ENCODE measurements at places on chromosomes 16 and 17.

DNA sequence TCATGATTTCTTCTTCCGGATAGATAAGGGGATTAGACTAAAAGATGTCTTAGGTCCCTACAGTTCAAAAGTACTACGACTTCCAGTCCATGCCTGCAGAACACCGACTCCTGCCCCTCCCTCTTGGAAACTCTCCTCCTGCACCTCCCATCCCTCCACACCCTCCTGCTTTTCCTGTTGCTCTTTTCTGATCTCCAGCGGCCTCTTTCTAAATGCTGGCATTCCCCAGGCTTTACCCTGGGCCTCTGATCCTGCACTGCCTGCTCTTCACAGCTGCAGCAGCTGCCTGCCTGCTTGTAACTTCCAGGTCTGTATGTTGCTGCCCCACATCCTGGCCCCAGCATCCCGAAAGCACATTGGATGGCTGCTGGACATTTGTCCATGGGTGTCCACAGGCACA lies 154.2 kb downstream of the KCNJ12 start:
- DNase-seq: no peak

- no peak for DNase-seq
These were observed 16.3 kb upstream of the BCAR1 start for GRCh38 chr16:75267631-75268264.

DNA sequence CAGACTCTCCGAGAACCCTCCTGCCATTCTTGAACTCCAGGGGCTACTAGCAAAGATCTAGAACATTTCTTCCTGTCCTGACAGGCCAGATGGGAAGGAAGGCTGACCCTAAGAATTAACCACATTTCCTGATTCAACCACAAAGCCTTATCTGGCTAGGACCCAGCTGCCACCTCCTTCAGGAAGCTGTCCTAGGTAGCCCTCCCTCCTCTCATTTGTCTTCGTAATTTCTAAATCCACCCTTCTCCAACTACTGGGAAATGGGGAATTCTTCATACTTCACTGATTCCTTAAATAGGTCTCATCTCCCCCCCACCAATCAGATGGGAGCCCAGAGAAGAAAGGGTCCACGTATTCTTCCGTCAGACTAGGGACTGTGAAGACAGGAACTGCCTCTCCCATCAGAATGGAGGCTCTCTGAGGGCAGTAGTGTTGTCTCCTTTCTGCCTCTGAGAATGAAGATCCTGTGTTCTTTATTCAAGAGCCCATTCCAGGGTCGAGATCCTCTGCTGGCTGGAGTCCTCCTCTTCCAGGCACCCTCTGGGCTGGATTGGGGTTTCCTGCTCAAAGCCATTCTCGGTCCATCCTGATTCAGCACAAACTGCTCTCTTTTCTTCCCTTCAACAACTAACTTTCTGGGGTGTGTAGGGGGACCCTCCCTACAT lies 2.1 kb downstream of the SAMD14 start:
- DNase-seq: no peak

DNA sequence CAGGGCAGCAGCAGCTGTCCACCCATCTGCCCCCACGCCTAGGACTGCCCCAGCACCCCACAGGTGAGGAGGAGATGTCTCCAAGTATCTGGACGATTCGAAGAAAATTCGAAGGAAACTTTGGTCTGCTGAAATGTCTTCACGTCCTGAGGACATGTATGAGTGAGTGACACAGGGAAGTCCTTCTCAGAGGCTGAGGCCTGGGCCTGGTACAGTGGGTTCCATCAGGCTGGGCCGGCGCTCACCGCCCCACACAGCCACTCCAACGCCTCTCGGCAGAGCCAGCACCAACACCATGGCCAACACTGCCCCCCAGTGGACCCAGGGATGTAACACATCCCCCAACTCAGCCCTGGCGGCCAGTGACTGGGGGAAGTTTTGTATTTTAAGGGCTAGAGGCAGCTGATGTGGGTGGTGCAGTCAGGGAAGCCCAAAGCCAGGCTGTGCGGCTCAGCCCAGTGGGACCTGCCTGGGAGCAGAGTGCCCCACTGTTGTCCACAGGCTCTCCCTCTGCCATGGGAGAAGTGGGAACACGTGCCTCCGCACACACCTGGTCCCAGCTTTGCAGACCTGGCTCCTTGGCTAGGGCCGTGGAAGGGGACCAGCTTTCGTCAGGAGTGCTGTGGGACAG lies 55.8 kb upstream of the FASN start:
- peak; percentile 83 for DNase-seq

DNA sequence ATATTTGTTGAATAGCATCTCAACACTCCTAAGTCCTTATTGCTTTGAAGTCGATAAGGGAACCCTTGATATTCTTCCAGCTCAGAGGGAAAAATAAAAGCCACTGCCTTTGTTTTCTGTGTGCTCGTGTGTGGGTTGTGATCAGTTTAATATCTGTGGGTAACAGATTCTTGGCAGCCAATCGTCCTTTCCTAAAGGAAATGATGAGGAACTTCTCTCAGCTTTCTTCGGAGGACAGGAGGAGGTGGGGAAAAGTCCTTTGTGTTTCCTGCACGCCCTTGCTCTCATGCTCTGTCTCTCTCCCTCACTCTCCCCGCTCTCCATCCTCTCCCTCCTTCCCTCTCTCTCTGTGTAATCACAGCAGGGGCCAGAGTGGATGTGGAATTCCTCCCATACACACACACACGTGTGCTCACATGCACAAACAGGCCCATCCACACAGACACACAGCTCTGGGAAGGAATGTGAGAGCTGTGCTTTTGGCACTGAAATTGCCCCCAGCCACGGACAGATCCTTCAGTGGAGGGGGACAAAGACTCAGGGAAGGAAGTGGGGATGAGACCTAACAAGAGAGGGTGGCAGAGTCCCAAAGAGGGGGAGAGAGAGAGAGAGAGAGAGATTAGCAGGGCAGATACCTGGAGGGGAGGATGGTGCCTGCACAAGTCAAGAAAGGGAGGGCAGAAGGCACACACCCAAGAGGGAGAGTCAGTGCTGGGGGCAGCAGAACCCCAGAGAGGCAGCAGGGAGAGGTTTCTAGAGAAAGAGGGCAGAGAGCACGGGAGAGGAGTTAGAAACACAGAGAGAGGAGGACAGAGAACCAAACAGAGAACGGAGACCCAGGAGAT lies 83.5 kb upstream of the PLCG2 start:
- no peak for DNase-seq

DNA sequence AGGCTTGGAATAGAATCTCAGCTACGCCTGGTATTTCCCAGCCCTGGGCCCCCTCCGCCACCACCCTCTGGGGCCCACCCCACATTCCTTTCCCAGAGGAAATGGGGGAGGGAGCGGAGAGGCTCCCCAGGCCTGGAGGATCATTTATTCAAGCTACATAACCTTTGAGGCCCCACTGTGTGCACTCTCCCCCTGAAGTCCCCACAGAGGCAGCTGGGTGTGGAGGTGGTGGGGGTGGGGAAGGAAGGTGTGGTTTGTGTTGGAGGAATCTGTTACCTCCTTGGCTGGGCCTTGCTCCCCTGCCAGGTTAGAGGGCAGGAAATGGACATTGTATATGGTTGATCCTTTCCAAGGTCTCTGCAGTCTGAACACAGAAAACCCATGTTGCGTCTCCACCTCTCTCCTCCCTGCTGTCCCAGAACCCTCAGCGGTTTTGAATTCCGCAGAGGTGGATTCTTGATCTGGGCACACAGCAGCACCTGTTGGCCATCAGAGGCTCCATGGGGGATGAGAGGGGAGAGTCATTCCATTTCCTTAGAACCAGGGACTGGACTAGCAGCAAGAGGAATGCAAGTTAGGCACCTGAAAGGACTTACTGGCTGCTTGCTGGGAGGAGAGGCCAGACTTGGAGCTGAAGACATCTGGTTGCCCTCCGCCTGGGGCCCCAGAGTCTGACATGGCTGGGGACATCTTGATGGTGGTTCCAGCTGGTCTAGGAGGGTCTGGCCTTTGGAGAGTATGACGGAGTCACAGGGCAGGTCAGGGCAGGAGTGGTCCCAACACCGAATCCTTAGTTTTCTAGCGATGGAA lies 23.0 kb downstream of the ARHGAP23 start:
- no peak for DNase-seq

GRCh38 chr17:3827124-3827773 lies 18.8 kb downstream of the NCBP3 start:
- peak; percentile 59 for DNase-seq

DNA sequence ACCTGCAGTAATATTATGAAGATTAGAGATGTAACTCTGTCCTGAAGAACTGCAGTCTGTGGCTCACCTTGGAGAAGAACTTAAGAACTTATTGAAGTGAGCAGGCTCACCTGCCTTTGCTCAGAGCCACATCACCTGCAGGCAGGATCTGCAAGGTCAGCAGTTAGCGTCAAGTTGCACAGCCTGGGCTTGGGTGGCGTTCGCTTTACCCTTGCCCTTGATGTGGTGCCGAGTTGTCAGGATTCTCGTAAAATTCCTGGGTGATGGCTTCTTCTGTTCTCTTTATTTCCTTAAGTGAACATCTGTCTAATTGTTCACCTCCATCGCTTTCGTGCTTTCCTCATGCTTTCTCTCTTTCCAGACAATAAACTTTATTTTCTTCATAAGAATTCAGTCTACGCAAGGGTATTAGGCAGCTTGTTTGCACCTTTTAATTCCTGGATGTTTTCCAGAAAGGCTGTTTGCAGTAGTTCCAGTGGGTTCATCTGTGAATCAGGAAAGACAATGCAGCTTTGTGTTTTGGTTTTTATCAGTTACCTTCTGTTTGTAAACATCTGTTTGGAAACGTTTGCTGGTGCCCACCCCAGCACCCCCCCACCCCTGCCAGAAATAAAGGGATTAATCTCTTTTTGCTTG lies 254.3 kb downstream of the WWOX start:
- no peak for DNase-seq

- no peak for DNase-seq
These were observed 19.9 kb upstream of the OSGIN1 start for GRCh38 chr16:83932955-83933673.

- DNase-seq: no peak
These were observed 11.9 kb downstream of the TMEM170A start for GRCh38 chr16:75452464-75453190.

- DNase-seq: peak; percentile 83
These were observed 408 bp upstream of the KPNA2 start for GRCh38 chr17:68035131-68035522.

- no peak for DNase-seq
These were observed 7.9 kb upstream of the ZNF778 start for GRCh38 chr16:89209522-89210044.

DNA sequence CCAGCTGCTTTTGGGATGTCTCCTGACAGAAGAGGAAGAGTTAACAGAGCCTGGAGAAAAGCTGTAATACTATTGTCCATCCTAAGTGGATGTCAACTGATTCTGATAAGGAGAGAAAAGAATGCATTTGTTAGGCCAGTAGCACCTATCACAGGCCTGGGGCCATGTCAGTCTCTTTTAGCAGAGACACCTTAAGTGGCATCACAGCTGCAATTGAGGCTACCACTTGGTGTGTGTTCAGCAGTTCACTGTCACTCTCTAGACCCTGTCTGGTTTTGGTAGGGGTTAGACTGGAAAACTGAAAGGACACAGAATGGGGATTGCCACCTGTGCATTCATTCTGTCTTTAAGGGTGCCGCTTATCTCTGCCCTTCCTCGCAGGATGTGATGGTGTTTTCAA lies 42.0 kb downstream of the PSMD12 start:
- DNase-seq: no peak

DNA sequence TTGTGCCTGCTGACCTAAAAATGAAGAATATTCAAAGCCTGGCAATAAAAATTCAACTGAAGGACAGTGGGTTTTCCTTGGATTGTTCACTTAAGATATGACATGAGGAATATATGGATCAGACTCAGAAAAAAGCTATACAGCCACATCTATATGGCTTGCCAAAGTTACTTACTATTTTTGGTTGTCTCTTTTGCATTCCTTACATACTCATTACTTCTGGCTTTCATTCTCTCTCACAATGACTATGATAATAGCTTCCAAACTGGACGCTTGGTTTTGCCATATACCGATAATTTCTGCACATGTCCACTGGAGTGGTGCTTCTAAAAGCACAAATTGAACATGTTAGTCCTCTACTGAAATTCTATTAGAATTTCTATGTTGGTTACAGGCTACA lies 664.9 kb downstream of the CDH8 start:
- no peak for DNase-seq

- DNase-seq: no peak
These were observed 34.5 kb downstream of the FAM222B start for GRCh38 chr17:28807925-28808634.

All from neural crest cell (in vitro differentiated cells).